Activated CD8-positive, alpha-beta memory T cell treated with anti-CD3 and anti-CD28 coated beads for 1 hour (primary cell): ENCODE measurements at places on chromosomes 3 and 15.
A peak's percentile ranks its signal among the peaks of the same experiment; 100 is the strongest.

DNA sequence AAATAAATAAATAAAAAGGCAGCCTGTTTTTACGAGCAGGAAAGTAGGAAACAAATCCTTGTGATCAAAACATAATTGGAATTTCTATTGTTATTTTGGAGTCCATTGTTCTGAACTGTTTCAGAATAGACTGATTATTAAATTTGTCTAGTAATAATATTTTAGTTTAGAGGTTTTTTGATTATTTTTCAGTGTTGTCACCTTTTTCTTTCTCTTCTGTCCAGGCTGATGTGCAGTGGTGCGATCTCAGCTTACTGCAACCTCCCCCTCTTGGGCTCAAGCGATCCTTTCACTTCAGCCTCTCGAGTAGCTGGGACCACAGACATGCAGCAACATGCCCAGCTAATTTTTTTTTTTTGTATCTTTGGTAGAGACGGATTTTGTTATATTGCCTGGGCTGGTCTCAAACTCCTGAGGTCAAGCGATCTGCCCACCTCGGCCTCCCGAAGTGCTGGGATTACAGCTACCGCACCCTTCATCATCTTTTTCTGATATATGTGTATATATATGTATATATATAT, 38.0 kb downstream of the KAT2B start:
- DNase-seq, result no peak

DNA sequence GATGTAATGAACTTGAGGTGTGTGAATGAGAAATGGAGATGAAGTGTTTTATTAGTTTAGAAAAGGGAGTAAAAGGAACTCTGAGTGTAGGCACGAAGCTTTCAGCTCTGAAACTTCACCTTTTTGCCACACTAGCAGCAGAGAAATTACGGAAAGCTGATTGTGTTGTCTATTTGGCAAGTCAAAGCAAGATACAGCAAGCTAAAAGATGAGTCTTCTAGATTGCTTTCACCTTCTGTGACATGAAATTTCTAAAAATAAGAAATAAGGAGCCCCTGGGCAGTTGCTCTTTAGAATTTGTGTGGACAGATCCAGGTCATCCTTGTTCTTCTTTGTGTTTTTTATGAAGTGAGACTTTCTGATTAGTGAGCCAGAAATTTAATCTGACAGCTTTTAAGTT, 143.4 kb downstream of the FNDC3B start:
- no peak for DNase-seq

- no peak for DNase-seq
Observed at GRCh38 chr3:105828703-105829102, 40.1 kb downstream of the CBLB start.

DNA sequence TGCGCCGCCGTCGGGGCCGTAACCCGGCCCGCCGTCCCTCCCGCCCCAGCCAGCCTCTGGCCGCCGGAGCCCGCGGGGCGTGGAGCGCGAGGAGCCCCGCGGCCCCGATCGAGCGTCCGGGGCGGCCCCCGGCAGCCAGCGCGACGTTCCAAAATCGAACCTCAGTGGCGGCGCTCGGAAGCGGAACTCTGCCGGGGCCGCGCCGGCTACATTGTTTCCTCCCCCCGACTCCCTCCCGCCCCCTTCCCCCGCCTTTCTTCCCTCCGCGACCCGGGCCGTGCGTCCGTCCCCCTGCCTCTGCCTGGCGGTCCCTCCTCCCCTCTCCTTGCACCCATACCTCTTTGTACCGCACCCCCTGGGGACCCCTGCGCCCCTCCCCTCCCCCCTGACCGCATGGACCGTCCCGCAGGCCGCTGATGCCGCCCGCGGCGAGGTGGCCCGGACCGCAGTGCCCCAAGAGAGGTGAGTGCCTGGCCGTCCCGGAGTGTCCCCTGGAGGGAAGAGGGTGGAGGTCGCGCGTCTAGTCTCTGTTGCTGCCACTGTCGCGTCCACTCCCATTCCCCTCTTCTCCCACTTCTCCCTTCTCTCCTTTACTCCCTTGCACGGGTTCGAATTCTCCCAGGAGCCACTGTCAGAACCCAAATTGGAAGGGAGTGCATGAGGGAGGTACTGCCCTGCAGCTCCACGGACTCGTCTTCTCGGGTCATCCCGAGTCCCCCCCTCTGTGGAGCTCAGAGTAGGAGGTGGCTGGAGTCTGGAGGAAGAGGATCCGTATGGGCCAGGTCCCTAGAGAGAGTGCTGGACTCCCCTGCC, 585 bp downstream of the CSK start:
- DNase-seq, result peak; percentile 56

DNA sequence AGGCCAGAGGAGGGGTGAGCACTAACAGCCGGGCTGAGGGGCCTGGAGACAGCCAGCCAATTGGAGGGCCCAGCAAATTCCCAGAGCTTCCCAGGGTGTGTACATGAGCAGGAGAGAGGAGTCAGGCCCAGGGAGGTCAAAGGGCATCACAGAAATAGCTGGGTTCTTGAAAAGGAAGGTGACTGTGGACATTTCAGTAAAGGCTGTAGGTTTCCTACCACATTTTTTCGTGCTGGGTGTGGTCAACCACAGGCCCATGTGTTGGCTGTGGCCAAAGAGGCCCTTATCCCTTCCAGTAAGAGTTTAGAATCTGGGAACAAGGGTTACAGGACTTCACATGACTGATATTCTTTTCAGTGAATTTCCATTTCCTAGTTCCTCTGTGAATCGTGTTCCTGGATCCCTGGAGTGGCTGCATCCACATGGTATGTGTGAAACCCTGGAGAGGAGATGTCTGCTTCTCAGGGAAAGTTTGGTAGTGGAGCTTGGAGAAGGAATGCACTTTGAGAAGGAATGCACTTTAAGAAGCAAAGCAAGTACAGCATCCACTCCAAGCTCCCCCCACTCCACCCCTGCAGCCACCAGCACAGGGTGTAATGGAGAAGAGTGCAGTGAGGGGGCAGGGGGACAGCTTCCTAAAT, 73.2 kb upstream of the HEG1 start:
- DNase-seq, result no peak

DNA sequence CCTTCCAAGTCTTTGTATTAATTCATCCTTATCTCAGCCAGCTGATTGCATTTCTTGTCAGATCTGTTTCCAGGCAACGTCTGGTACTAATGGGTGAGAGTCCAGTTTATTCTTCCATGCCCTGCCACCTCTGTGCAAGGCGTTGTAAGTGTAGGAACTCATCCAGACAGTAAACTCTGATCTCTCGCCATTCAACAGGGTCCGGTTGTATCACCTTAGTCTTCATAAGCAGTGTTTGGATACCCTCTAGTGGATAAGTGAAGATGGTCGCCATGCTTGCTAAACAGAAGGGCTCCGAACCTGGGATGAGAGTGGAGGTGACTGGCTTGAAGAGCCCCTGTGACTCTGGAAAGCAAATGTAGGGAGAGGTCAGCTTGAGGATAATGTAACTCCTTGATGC, 51.6 kb upstream of the CMTM7 start:
- no peak for DNase-seq
